ENCODE measurements at places on chromosomes 2 and 18.
A peak's percentile ranks its signal among the peaks of the same experiment; 100 is the strongest.

GRCh38 chr2:38581193-38582147 is 21.3 kb downstream of the HNRNPLL start:
- DNase-seq, result peak; percentile 88

- DNase-seq, result peak; percentile 72
These were observed 41.9 kb upstream of the PTMA start for GRCh38 chr2:231666171-231667095.

GRCh38 chr2:144411473-144411872 is 108.4 kb downstream of the ZEB2 start:
- DNase-seq, result no peak

GRCh38 chr18:78160961-78161656 is 818.5 kb upstream of the SALL3 start:
- DNase-seq, result no peak

DNA sequence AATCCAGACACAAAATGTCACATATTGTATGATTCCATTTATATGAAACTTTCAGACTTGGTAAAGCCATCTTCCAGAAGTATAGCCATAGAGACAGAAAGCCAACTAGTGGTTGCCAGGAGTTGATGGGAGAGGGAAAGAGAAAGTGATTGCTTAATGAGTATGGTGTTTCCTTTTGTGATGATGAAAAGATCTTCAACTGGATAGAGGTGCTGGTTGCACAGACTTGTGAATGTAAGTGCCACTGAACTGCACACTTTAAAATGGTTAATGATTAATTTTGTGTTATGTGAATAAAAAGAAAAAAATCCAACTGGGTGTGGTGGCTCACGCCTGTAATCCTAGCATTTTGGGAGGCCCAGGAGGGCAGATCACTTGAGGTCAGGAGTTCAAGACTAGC is 135.3 kb upstream of the SLC1A4 start:
- DNase-seq, result no peak

GRCh38 chr2:146927080-146927711 is 917.6 kb upstream of the ACVR2A start:
- DNase-seq, result peak; percentile 85

- DNase-seq, result no peak
These were observed 28.3 kb upstream of the FZD7 start for GRCh38 chr2:202005272-202005887.

- peak; percentile 32 for DNase-seq
These were observed 73.7 kb upstream of the TGFA start for GRCh38 chr2:70627211-70627898.

All from NCI-H82 (cell line).